Kasumi-1 (cell line): ENCODE measurements at places on chromosomes 2 and 18.

GRCh38 chr2:96111257-96111640 lies 5.1 kb downstream of the ADRA2B start:
- DNase-seq: no peak

DNA sequence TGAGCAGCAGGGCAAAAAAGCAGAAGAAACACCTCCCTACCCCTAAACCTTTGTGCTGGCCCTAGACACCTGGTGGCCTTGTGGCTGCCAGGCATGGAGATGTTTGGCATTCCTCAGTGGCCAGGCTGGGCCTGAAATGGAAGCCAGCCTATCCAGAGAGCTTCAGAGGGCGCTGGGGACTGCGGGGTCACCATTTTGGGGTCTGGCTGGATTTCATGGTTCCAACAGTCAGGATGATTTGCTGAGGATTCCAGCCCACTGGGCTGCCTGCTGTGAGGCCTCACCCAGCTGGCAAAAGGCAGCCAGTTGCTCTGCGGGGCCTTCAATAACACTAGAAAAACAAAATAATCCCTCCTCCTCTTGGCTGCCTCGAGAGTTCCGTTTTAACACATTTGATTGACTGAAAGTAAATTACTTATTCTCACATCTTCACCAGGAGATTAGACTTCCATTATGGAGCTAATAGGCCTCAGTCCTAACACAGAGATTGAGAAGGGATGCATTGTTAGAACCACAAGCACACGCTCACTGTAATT lies 154.1 kb downstream of the EN1 start:
- no peak for DNase-seq

DNA sequence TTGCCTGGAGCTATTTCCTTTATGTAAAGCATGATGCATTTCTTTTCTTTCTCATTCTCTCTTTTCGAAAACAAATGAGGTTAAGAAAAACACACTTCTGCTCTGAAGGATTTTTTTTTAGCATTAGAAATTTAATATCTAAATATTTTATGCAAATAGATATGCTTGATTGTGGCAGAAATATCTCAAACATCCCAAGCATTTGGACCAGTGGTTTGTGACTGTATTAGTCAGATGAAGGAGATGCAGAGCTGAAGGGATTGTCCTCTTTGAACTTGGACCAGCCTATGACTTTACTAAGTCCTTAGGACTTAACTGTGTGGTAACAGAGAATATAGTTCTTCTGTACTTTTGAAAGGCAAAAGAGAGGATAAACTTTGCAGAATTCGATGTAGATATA lies 335.9 kb upstream of the NT5C1B start:
- no peak for DNase-seq

- DNase-seq: no peak
Observed at GRCh38 chr2:168781191-168781817, 21.1 kb upstream of the NOSTRIN start.

DNA sequence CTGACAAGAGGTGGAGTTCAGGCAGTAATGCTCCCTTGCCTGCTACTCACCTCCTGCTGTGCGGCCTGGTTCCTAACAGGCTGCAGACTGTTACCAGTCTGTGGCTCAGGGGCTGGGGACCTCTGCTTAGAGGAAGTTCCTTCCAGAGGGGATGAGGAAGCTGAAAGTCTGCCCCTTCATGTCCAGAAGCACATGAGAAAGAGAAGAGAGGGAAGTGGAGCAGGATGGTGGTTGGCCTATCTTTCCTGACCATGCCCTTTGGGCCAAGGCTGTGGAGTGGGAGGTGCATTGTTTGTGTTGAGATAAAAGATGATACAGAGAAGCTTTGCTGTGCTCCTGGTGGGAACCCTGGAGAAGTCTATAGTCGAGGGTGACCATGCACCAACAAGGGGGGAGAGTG lies 112.5 kb downstream of the LPIN1 start:
- DNase-seq: no peak

- DNase-seq: no peak
Observed at GRCh38 chr18:2715990-2716389, 60.5 kb downstream of the SMCHD1 start.

DNA sequence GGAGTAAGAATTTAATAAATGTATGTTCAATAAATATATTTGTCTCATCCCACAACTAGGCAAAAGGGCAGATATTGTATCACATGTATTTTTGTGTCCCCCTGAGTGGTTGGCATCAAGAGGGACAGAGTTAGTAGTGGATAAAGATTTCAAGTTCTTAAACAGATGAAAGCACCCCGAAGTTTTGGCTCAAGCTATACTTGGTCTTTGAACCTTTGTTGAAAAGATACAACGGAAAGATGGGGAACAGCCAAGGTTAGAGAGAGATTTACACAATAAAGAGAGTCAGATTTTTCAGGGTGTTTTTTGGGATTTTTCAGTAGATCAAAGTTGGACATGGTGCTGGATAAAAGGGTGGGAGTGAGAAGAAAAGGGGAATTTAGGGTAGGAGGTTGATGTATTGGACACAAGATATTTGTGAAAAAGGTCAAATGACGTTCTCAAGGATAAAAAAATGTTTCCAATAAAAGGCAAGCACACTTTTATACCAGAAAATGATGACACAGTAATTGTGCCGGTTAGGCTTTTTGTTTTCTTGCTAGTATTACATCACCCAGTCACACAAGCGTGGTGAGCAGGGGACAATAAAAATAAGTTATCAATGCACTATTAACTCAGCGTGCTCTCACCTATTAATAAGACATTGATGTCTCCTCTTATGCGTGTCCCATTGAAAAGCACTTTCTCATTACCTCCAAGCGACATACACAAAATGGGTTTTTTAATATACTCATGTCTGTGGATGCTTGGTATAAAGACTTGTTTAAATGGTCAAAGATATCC lies 59.5 kb downstream of the MEP1B start:
- DNase-seq: no peak
